ENCODE measurements at places on chromosomes 1 and 21. TPM values are rescaled to one million over a fixed set of nuclear protein-coding genes. Genes with fewer than 3 reads are reported as not detected.

LAPTM5 gene
- total RNA-seq: 481 TPM

SYNC gene
- total RNA-seq: not detected

PTPN7 gene
- total RNA-seq: 228 TPM

OR2T35 gene
- not detected for total RNA-seq

MYCL gene
- total RNA-seq: 0.18 TPM

DNAH14 gene
- 0.28 TPM for total RNA-seq

NBPF8 gene
- total RNA-seq: 53.0 TPM

ACBD3 gene
- total RNA-seq: 22.5 TPM

DISP3 gene
- total RNA-seq: 0.38 TPM
